ENCODE measurements at places on chromosomes 4 and X. TPM values are rescaled to one million over a fixed set of nuclear protein-coding genes. Genes with fewer than 3 reads are reported as not detected.

DNA sequence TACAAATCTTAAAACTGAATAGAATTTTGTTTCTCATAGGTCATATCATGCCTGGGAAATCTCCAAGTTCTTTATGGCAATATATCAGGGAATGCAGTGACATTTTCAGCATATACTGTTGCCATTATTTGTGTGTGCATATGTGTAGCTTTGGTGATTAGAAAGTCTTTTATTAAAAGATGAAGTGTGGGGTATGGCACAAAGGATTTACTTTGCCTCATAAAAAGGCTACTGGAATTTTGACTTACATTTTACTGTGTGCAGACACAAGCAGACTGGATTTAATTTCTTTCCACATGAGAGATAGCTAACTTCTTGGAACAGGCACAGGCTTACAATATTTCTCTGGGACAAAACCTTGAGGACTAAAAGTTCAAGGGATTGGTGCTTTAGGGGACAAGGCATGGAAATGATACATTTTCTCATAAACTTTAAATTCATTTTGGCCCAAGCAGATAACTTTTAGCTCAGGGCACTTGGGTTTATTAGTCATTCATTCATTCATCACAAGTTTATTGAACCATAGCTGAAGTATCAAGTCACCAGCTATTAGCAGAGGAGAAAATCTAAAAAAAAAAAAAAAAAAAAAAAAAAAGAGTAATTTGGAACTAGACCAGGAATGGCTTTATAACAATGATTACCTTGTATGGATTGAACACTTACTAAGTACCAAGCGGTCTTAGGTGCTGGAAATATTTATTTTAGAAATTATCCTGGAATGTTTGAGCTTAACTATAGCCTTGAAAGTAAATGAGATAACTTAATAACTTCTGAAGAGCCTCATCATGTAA lies 191.5 kb downstream of the SLIT2 start:
- DNase-seq, result no peak
- H3K27ac ChIP-seq, result no peak overlapping the region
- no peak overlapping the region for H3K4me3 ChIP-seq
- H3K36me3 ChIP-seq, result no peaks in the 10 kb centered on the region

GRCh38 chr4:142509881-142510280 lies 336.2 kb downstream of the INPP4B start:
- no peaks in the 10 kb centered on the region for H3K27me3 ChIP-seq
- H3K4me1 ChIP-seq, result no peaks in the 10 kb centered on the region
- H3K36me3 ChIP-seq, result no peaks in the 10 kb centered on the region
- DNase-seq, result no peak
- H3K4me3 ChIP-seq, result no peak overlapping the region

GRCh38 chrX:44946771-44947170 lies 73.8 kb downstream of the KDM6A start:
- no peaks in the 10 kb centered on the region for H3K36me3 ChIP-seq
- no peaks in the 10 kb centered on the region for H3K27me3 ChIP-seq
- H3K4me1 ChIP-seq, result peaks cover 13% of the 10 kb centered on the region
- H3K27ac ChIP-seq, result no peak overlapping the region
- no peak overlapping the region for H3K4me3 ChIP-seq

DNA sequence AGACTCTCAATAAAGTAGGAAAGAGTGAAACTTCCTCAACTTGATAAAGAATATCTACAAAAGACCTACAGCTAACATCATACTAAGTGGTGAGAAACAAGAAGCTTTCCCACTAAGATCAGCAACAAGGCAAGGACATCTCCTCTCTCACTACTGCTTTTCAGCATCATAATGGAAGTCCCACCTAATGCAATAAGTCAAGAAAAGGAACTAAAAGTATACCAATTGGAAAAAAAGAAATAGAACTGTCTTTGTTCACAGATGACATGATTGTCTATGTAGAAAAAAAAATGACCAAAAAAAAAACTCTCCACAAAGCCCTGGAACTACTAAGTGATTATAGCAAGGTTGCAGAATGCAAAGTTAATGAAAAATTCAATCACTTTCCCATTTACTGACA lies 25.1 kb upstream of the SH3RF1 start:
- H3K27ac ChIP-seq, result no peak overlapping the region
- H3K36me3 ChIP-seq, result no peaks in the 10 kb centered on the region
- peaks cover 15% of the 10 kb centered on the region for H3K27me3 ChIP-seq
- no peak overlapping the region for H3K4me3 ChIP-seq
- DNase-seq, result no peak
- H3K4me1 ChIP-seq, result no peaks in the 10 kb centered on the region

DNA sequence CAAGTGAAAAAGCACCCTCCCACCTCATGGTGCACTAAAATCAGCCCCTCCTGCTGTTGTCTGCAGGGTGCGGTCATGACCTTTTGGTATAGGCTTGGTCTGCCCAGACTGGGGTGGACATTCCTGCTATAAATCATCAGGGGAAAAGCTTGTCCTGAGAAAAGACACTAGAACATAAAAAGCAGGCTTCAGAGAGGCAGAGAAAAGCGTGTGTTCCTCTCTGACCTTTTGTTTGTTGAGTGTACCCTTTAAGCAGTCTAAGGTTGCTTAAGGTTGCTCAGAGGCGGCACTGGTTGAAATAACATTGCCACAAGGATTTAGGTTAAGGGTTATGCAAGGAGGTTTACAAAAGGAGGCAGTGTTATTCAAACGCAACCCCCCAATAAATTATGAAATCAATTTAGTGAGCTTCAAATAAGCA lies 43.5 kb downstream of the CCDC158 start:
- DNase-seq, result no peak
- no peaks in the 10 kb centered on the region for H3K36me3 ChIP-seq
- H3K27ac ChIP-seq, result no peak overlapping the region
- H3K27me3 ChIP-seq, result no peaks in the 10 kb centered on the region
- H3K4me1 ChIP-seq, result no peaks in the 10 kb centered on the region
- no peak overlapping the region for H3K4me3 ChIP-seq

GRCh38 chrX:1389181-1389992 lies 2.5 kb downstream of the SLC25A6 start:
- H3K4me3 ChIP-seq, result no peak overlapping the region
- H3K36me3 ChIP-seq, result peaks cover 64% of the 10 kb centered on the region
- no peak overlapping the region for H3K27ac ChIP-seq

- no peaks in the 10 kb centered on the region for H3K4me1 ChIP-seq
- H3K27me3 ChIP-seq, result no peaks in the 10 kb centered on the region
- DNase-seq, result no peak
- H3K27ac ChIP-seq, result no peak overlapping the region
Observed at GRCh38 chr4:103998756-103999155, 279.0 kb upstream of the TACR3 start.

DNA sequence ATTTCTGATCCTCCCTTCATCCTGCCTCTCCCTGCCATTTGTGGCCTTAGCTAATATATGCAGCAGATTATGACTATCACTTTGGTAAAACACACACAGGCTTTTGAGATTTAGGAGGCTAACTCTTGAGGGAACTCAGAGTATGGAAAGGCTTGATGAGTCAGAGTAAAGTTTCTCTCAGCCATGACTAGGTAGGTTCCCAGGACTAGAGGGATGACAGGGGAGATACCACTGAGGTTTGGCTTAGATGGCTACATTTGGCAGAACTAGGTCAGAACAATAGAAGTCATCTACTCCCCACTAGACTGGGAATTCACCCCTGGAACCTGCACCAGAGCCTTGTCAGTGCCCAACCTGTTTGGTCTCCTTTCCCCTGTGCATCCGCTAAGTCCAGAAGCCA lies 585.7 kb downstream of the TLL1 start:
- H3K36me3 ChIP-seq, result no peaks in the 10 kb centered on the region
- no peak overlapping the region for H3K27ac ChIP-seq
- no peak overlapping the region for H3K4me3 ChIP-seq

- H3K27ac ChIP-seq, result no peak overlapping the region
- no peaks in the 10 kb centered on the region for H3K4me1 ChIP-seq
- no peaks in the 10 kb centered on the region for H3K36me3 ChIP-seq
Observed at GRCh38 chr4:124111922-124112321, 600.6 kb downstream of the ANKRD50 start.

- H3K36me3 ChIP-seq, result no peaks in the 10 kb centered on the region
- DNase-seq, result no peak
- no peaks in the 10 kb centered on the region for H3K4me1 ChIP-seq
- H3K4me3 ChIP-seq, result no peak overlapping the region
- no peaks in the 10 kb centered on the region for H3K27me3 ChIP-seq
Observed at GRCh38 chrX:70219938-70220764, 14.3 kb upstream of the AWAT1 start.

DNA sequence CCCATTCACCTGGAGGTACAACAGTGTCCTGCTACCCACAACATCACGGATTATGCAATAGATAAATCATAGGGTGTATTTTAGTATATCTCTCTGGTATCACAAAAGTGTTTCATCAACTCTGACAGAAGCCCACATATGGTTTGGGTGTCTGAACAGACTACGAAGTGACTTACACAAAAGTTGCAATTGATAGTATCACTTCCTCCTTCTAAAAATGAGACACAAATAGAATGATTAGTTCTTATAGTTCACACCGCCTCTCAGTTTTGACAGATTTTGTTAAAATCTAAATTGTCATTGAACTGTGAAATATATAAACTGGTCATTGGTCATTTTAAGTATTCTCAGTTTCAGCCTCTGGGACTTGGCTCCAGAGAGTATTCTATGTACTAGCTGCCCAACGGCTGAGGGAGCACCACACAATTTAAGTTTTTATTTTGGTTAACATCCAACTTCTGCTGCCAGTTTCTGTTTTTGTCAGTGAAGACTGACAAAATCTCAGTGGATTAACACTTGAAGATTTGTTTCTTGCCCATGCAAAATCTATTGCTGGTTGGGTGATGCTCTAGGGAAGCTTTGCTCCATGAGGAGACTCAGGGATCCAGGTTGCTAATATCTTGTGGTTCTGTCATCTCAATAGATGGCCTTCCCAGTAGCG lies 113.8 kb upstream of the PUDP start:
- H3K4me3 ChIP-seq, result no peak overlapping the region
- H3K4me1 ChIP-seq, result no peaks in the 10 kb centered on the region
- no peaks in the 10 kb centered on the region for H3K36me3 ChIP-seq
- no peaks in the 10 kb centered on the region for H3K27me3 ChIP-seq
- no peak overlapping the region for H3K27ac ChIP-seq

DNA sequence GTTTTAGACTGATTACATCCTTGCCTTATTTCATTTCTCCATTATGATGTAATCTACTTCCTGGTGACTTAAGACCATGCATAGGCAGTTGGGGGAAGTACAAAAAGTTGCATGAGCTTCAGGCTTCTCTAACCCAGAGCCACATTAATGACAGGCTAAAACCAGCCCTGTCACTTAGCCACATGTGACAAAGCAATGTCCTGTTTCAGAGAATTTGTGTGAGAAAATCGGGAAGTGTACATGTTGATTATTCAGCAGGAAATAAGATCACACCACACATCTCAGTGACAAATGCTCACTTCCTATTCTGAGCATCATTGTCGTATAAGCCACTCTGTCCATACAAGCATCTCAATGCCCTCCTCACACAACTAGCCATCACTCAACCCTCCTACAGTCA lies 98.5 kb upstream of the MAGEB16 start:
- no peaks in the 10 kb centered on the region for H3K36me3 ChIP-seq
- H3K4me1 ChIP-seq, result no peaks in the 10 kb centered on the region
- H3K27ac ChIP-seq, result no peak overlapping the region
- no peak overlapping the region for H3K4me3 ChIP-seq

DNA sequence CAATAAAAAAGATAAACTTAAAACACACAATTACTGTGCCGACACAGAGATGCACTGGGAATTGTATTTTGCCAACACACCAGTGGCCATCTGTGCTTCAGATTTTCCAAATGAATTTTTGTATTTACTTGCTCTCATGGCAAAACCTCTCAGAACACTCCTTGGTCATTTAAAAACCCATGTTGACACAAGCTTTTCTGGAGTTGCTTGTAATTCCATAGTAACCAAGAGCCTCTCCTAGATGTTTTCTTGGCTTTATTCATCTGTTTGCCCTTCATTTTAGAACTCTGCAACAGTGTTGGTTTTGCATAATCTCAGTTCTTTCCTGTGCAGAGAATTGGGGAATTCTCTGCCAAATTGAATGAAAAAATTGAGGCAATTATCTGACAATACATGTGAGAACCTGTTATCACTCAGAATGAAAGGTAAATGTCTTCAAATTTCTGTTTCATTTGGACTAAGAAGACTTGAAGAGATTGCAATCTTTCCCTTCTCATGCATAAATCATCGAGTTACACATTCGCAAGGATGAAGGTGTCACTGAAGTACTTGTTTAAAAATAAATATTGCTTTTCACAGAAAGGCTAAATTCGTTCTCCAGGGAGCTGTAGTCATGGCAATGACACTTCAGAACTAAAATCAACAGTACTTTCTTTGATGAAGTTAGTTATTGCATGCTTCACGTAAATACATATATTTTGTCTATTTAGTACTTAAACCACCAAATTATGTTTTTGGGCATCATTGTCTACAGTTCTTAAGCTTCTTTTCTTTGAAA lies 301.8 kb upstream of the CTSO start:
- no peaks in the 10 kb centered on the region for H3K36me3 ChIP-seq
- H3K4me3 ChIP-seq, result no peak overlapping the region
- no peaks in the 10 kb centered on the region for H3K27me3 ChIP-seq
- no peaks in the 10 kb centered on the region for H3K4me1 ChIP-seq

DNA sequence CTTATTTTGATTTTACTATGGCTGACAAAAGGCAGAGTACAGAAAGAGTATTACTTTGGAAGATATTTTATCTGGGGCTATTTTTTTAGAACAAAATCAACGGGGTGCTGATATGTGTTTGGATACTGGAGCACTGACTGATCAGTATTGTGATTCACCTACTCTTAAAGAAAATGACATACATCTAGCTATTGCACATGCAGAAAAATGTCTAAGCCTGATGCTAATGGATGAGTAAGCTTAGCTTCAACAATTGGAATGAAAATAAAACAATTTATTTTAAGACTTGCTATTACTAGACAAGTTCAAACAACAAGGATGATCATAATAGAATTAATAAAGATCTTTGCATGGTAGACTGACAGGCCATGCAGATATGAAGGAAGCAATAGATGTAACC lies 262.0 kb downstream of the PPP1R2C start:
- H3K27ac ChIP-seq, result no peak overlapping the region
- H3K36me3 ChIP-seq, result no peaks in the 10 kb centered on the region
- H3K4me3 ChIP-seq, result no peak overlapping the region
- H3K27me3 ChIP-seq, result no peaks in the 10 kb centered on the region

DNA sequence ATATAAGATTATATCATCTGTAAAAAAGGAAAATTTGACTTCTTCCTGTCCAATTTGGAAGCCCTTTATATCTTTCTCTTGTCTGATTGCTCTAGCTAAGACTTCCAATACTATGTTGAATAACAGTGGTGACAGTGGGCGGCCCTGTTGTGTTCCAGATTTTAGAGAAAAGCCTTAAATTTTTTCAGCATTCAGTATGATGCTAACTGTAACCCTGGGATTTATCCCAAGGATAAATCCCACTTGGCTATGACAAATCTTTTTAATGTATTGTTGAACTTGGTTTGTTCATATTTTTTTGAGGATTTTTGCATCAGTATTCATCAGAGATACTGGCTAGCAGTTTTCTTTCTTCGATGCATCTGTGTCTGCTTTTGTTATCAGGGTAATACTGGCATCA lies 217.2 kb upstream of the ARSJ start:
- no peaks in the 10 kb centered on the region for H3K36me3 ChIP-seq
- H3K27ac ChIP-seq, result no peak overlapping the region
- no peak overlapping the region for H3K4me3 ChIP-seq

- no peak overlapping the region for H3K4me3 ChIP-seq
- no peak for DNase-seq
- H3K27me3 ChIP-seq, result no peaks in the 10 kb centered on the region
- no peak overlapping the region for H3K27ac ChIP-seq
- H3K36me3 ChIP-seq, result no peaks in the 10 kb centered on the region
Observed at GRCh38 chrX:151776181-151776731, 41.7 kb downstream of the CNGA2 start.

CSAG1 gene
- not detected for total RNA-seq

MAGEB10 gene
- total RNA-seq, result not detected

SPATA4 gene
- total RNA-seq, result not detected

GDPD2 gene
- not detected for total RNA-seq

RXFP1 gene
- total RNA-seq, result not detected

TKTL2 gene
- total RNA-seq, result not detected

OTUD6A gene
- not detected for total RNA-seq
